ENCODE measurements at places on chromosomes 2 and 18.

GRCh38 chr18:35639296-35639695, 57.8 kb downstream of the GALNT1 start:
- DNase-seq = no peak

- DNase-seq = no peak
Measured at GRCh38 chr2:171547256-171547655, 25.0 kb downstream of the CYBRD1 start.

DNA sequence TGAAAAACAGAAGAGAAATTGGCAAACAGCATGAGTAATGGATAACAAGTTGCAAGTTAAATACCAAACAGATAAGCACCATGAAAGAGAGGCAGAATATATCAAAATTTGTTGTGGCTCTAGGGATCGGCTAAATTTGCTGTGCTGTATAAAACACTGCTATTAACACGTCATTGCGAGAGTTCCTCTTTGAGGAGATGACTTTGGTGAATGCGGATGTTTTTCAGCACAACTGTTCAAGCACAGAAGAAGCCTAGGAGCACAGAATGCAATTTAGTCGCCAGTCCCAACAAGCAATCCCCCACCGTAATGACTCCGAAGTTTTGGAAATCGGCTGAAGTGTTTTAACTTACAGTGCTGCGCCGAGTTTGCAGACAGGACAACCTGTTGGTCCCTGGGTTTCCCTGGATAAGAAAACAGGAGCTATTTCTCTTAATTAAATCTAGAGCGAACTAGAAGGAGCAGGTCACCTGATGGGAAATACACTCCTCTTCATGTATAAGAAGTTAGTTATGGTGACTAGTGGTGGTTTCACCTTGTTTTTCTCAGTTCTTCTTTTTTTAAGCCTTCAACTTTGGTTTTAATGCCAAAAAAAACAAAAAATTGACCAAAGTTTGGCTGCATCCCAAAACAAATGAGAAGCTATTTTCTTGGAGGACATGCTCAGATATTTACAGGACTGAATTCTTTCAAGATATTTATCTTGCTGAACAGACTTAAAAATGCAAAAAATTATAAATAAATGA, 454.1 kb upstream of the SALL3 start:
- no peak for DNase-seq

GRCh38 chr2:221334481-221335218, 237.5 kb downstream of the EPHA4 start:
- DNase-seq = no peak

GRCh38 chr2:225543626-225544025, 144.1 kb downstream of the NYAP2 start:
- no peak for DNase-seq

DNA sequence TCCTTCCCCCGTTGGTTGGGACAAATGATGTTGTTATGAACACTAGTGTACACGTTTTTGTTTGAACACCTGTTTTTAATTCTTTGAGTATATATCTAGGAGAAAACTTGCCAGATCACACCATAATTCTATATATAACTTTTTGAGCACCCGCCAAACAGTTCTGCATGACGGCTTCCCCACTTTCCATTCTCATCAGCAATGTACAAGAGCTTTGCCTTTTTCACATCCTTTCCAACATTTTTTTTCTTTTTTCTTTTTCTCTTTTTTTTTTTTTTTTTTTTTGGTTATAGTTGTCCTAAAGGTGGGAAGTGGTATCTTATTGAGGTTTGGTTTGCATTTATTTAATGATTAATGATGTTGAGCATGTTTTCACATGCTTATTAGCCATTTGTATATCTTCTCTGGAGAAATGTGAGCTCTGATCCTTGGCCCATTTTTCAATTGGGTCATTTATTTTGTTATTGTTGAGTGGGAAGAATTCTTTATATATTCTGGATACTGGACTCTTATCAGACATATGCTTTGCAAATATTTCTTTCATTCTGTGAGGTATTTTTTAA, 86.9 kb upstream of the ZC3H15 start:
- no peak for DNase-seq

- no peak for DNase-seq
Measured at GRCh38 chr2:241999184-241999583, 129.7 kb downstream of the RTP5 start.

GRCh38 chr2:96907115-96908041, 37.5 kb upstream of the SEMA4C start:
- DNase-seq = no peak
